Stimulated activated CD4-positive, alpha-beta T cell treated with anti-CD3 and anti-CD28 coated beads, TNF-alpha, amount 100 ng/mL, for 4 hours (primary cell): ENCODE measurements at places on chromosomes 13 and 19.

DNA sequence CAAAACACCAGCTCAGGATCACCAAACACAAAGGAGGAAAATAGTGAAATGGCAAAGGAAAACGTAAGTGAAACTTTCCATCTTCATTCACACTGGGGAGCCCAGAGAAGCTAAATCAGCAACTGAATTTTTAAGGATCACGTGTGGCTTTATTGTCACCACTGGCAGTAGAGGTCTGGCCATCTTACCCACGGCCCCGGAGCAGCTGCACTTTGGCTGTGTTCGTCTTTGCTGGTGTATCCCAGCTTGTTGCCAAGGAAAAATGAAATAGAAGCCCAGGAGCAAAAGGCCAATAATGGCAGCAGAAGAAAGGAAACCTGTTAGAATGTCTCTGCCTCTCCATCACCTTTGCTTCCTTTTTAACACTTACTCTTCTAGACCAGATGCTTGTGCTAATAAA, 274.7 kb downstream of the FOXO1 start:
- no peak for DNase-seq

- no peak for DNase-seq
Observed at GRCh38 chr13:34833562-34834182, 108.4 kb upstream of the NBEA start.

DNA sequence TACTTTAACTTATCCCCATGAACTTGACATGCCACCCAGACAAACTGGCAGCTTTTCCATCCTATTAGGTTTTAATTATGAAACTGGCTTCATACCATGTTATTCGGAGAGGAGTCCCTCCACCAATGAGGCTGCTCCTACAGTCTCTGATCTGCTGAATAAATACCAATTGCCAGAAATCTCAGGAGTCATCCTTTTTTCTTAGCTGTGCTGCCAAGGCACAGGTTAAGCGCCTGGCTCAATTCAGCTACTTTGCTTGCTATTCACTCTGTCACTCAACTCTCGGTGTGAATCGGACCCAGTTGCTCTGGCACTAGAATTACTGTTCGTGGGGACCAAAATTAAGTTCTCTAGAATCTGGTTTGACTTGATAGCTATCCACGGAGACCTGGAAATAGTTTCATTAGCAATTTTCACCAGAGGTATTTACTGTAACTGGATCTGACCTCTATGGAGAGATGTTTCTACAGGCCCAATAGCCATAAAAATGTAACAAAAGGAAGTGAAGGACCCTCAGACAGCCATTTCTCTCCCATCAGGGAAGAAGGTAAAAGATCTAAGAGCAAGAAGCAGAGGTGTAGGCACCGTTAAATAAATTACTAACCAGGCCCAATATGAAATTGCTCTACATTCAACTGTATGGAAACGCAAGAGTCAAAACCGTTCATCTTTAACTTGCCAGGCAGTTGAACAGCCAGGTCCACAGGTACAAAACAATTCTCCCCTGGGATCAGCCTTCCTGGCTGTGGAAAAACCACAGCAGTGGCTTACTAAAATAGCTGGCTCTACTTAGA, 5.4 kb downstream of the ZC3H4 start:
- DNase-seq = no peak

DNA sequence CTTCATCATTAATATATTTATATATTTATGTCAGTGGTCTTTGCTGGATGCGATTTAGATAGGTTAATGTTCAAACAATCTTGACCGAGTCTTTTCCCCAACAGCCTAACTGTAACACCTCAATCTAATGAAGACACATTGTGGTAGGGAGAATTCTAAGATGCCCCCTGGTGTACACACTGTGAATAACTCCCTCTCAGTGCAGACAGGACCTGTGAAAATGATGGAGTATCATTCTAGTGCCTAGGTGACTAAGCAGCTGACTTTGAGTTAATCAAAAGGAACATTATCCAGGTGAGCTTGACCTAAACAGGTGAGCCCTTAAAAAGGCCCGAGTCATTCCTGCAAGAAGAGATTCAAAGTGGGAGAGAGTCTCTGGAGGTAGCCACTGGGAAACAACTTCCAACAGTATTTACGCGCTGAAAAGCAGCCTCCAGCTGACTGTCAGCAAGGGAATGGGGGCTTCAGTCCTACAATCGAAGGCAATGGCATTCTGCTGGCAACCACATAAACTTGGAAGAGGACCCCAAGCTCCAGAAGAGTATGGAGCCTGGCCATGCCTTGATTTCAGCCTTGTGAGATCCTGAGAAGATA, 28.0 kb upstream of the KBTBD7 start:
- DNase-seq = peak; percentile 41

- DNase-seq = no peak
Observed at GRCh38 chr13:70905035-70905434, 796.8 kb upstream of the KLHL1 start.

DNA sequence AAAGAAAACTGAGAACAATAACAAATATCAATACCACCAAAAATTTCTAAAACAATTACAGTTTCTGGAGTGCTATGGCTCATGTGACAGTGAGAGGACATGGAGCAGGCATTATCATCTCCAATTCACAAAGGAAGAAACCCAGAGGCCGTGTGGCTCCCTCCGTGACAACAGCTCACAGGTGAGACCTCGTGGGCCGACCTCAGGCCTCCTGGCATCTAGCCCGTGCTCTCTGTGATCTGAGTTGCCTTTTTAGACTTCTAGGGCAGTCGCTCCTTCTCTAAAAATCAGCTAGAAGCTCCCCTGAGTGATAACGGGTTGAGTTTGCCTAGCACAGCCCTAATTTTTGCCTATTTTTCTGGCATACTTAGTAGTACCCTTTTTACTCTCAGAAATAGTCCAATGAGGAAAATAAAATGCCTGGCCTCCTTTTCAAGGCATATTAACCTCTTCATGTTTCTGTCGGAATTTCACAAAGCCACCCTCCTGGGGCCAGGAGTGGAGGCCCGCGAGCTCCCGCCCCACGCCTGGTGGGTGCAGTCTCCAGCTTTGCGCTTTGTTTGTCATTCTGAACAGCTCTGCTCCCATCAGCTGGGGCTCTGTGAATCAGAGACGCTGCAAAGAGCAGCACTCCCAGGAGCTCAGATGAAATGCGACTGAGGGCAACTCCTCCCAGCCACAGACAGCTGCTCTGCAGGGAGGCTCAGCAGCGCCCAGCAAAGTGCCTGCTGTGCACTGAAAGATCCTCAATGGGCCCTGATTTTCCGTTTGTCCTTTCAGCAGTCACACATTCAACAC, 292.5 kb downstream of the UQCRFS1 start:
- no peak for DNase-seq

DNA sequence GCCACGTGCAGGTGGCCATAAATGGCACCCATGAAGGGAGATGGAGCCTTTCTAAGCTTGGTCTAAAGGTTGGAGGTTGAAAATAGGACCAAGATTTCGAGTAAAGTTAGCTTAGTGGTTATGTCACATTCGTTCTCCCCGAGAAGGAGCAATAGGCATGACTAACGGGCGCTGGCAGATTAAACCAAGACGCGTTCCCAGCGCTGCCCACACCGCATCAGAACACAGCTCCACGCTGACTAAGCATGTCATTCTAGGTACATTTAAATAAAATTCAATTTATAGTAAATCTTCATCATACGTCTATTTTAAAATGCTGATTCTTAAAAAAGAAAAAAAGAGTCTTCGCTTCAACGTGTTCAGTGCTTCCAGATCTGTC, 95.0 kb upstream of the IRS2 start:
- no peak for DNase-seq

GRCh38 chr19:16449330-16449961, 22.3 kb downstream of the EPS15L1 start:
- DNase-seq = no peak

DNA sequence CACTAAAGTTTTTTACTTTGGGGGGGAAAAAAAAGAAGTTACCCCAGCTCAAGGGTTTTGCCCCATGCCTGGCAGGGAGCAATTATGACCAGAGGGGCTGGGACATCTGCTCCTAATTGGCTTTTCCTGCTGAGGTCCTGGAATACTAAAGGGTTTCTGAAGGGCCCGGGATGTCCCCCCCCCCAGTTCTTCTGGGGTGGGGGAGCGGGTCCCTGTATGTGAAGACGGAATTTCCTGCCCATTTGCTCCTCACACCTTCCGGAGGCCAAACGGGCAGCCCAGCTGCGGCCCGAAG, 1.1 kb upstream of the DLL3 start:
- no peak for DNase-seq

DNA sequence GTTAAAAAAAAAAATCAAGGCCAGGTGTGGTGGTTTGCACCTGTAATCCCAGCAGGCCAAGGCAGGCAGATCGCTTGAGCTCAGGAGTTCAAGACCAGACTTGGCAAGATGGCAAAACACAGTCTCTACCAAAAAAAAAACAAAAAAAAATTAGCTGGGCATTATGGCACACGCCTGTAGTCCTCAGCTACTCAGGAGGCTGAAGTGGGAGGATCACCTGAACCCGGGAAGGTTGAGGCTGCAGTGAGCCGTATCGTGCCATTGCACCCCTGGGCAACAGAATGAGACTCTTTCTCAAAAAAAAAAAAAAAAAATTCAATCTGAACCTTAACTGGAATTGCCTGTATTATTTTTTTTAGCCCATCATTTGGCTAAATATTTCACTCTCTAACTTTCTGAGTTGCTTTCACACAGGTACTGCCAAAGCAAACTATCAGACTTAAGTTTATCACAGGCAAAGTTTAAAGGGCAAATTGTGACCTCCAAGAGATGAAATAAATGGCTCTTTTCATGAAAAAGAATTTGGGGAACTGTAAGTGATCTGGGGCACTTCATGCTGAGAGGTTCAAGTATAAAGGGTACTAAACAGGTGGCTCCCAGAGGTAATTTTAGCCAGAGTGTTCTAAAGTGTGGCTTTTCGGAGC, 14.7 kb upstream of the SLC25A30 start:
- DNase-seq = no peak

DNA sequence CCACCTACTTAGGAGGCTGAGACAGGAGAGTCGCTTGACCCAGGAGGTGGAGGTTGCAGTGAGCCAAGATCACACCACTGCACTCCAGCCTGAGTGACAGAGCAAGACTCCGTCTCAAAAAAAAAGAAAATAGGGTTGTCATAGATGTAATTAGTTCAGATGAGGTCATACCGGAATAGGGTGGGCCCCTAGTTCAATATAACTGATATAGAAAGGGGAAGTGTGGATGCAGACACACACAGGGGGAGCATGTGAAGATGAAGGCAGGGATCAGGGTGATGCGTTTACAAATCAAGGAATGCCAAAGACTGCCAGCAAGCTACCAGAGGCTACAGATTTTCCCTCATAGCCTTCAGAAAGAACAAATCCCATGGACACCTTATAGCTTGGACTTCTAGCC, 24.3 kb upstream of the EEF1AKMT1 start:
- no peak for DNase-seq

- no peak for DNase-seq
Observed at GRCh38 chr19:9065457-9066014, 21.3 kb upstream of the OR1M1 start.

DNA sequence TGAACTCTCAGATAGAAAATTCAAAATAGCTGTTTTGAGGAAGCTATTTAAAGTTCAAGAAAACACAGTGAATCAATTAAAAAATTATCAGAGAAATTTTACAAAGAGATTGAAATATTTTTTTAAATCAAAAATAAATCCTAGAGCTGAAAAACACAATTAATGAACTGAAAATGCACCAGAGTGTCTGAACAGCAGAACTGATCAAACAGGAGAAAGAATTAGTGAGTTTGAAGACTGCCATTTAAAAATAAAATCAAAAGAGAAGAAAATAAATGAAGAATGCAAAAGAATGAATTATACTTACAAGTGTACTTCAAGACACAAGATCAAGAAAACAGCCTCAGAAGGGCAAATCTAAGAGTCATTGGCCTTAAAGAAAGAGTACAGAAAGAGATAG, 1000.2 kb upstream of the ATXN8OS start:
- DNase-seq = no peak

DNA sequence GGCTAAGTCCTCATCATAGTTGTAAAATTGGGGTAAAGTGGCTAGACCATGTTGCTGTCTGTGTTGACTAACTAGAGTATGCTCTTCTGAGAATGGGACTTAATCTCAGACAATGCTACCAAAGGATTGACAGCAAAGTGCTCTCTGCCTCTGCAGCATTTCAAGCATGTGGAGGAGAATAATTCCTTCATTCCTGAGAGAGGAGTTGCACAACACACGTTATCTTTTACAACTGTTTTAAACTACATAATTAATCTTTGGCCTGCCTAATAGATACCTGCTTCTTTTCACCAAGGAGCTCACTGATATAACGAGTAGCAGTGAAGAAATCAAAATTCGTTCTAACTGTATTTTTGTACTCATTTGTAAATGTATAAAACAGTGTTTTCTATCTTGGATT, 2172.2 kb downstream of the PCDH9 start:
- DNase-seq = no peak

DNA sequence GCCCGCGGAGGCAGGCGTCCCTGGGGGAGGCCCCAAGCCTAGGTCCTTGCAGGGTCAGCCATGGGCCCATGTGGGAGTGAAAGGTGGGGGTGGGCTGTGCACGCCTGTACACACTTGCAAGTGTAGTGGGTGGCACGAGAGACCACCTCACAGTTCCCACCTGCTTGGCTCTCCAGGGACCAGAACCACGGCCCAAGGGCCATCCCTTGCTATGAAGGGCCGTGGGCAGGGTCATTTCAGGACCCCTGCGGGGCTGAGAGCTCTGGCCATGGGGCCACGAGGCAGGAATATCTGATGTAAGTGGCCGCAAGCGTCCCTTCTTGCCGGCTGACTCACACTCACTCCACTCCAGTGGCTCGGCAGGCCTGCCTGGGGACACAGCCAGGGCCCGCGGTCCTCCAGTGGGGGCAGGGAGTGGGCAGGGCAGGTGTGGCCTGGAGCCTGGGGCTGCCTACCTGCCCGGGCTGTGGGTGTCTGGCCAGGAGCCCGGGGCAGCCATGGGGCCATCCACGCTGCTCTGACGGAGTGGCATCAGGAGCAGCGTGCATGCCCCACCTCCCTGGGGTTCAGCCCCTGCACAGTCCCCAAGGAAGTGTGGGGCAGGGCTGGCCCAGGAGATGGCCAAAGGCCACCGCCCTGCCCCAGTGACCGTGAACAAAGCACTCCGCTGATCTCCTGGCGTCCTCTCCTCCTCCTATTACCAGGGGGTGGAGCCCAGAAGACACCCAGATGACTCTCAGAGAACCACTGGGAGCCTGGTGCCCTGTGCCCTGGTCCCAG, 8.6 kb upstream of the MKNK2 start:
- no peak for DNase-seq

- DNase-seq = no peak
Observed at GRCh38 chr13:97967948-97968347, 14.5 kb downstream of the IPO5 start.
